ENCODE measurements at places on chromosomes 7 and 10.
A peak's percentile ranks its signal among the peaks of the same experiment; 100 is the strongest.

DNA sequence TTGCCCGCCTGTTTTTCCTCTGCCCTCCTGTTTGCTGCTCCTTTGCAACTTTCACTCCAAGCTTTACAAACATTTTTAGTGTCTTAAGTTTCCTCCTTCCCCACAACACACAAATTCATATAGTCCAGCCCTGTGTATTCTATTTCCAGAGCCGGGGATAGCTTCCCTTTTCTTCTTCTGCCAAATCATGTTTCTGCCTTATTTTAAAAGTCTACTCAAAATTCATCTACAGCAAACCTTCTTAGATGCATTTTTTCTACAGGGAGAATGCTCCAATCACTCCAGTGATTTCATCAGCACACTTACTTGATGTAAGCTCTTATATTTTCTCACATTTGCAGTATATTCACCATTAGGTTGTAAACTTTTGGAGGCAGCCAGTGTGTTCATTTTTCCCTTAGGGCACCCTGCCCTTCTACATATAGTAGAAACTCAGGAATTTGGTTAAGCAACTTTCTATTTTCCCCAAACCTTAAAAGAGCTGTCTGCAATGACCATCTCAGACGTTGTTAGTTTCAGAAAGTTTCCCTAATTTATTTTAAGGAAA lies 12.4 kb upstream of the ACTA2 start:
- no peak for DNase-seq

GRCh38 chr7:24979470-24979862 lies 512 bp downstream of the OSBPL3 start:
- DNase-seq: no peak

GRCh38 chr10:114022766-114023597 lies 20.7 kb upstream of the ADRB1 start:
- no peak for DNase-seq

- no peak for DNase-seq
Observed at GRCh38 chr10:61832866-61833481, 68.5 kb upstream of the ARID5B start.

DNA sequence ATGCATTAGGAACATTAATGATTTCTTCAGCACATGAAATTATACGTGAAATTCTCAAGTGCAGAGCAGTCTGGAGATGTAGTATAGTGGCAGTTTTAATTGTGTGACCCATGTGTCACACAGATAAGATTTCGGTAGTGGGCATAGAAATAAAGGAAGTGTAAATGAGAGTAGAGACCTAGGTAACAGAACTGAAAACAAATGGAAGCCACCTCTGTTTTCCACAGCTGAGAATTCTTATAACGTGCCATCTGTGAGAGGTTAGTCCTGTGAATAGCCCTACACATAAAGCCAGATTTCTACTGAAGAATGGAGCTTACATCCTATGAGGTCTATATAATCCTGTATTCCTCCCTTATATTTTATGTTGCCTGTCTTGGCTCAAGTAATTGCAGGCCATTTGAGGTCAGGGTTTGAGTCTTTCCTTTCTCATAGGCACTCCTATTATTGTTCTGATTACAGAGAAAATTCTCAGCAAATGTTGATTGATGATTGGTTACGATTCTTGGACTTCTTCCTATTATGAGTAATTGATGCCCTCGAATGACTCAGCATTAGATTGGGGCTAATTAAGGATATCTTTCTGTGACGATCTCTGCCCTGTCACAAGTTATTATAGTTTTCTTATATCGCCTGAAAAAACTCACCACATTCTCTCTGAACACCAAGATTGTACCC lies 258.2 kb downstream of the KIF20B start:
- DNase-seq: no peak

GRCh38 chr7:3540456-3541220 lies 239.6 kb downstream of the SDK1 start:
- no peak for DNase-seq

DNA sequence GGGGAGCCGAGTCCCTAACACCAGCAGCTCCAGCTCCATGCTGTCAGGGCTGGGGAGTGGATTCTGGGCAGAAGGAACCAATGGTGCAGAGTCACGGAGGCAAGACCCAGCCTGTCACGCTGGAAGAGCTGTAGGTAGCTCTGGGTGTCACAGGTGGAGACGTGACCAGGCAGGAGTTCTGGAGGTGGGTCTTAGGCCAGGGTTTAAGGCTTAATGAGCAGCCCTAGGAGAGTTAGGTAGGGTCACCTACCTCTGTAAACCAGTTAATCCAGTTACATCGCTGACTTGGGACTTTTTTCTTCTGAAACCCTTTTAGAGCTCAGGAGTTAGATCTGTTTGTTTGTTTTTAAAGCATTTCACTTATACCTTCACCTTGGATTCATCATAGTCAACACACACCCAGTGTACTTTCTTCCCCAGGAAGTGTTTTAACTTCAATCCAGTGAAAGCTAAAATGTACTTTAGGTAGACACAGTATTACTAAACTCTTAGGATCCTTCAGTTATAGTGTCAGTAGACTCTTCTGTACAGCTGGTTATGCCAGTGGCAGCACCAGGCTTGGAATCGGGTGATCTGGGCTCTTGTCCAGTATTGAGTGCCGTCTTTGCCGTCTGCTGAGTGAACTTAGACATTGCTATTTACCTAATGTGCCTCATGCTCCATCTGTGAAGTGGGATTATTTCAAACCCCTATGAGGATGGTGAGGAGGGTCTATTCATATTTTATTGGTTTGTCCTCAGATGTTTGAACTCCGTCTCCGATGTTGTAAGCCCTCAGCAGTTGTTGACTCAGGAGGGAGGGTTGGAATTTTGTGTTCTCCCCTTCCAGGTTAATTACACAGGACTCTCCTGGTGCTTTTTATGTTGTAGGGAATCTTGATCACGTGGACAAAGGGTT lies 31.0 kb downstream of the TACR2 start:
- DNase-seq: no peak

- peak; percentile 95 for DNase-seq
Observed at GRCh38 chr7:37354656-37355131, 94.0 kb downstream of the ELMO1 start.

- no peak for DNase-seq
Observed at GRCh38 chr10:24771943-24772694, 48.4 kb upstream of the ARHGAP21 start.

- DNase-seq: no peak
Observed at GRCh38 chr10:80184291-80184690, 21.0 kb downstream of the ANXA11 start.

GRCh38 chr10:31317652-31318381 lies 1.2 kb upstream of the ZEB1 start:
- no peak for DNase-seq

DNA sequence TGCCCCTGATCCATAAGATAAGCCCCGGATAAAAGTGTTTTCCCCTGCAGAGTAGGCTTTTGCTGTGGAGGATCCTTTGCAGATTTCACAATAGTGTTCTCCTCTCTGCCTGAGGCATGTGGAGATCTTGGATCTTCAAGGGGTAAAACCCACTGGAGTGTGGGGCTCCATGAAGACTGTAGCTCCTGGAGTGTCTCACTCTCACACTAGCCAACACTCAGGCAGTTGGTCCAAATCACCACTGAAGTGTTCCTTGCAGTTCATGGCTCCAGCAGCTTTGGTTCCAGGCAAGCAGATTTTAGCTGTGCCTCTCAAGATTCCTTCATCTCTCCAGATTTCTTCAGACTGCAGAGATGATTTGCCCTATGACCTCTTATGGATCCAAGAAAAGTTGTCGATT lies 665.3 kb downstream of the TNS3 start:
- no peak for DNase-seq

GRCh38 chr7:83267141-83267631 lies 104.5 kb upstream of the PCLO start:
- no peak for DNase-seq

DNA sequence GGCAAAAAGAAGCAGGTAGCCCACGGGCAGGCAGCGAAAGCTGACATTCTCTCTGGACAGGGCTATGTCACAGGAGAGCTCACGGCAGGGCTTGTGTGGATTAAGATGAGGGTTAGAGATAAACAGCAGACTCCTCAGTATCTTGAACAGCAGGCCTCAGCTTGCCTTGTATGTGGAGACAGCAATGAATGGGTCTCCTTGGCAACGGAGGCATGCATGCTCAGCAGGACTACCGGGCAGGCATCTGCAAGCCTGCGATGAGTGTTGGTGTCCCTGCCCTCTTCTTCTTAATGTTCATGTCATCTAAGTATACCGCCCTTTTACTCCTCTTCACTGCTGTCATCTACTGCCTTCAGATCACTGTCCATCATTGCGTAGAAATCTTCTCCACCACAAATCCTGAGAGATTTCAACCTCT lies 81.9 kb upstream of the C1GALT1 start:
- no peak for DNase-seq

- no peak for DNase-seq
Observed at GRCh38 chr10:70715853-70716795, 43.8 kb downstream of the ADAMTS14 start.

- DNase-seq: no peak
Observed at GRCh38 chr7:44067064-44067951, 1.9 kb upstream of the PGAM2 start.

GRCh38 chr7:47451851-47452205 lies 130.1 kb downstream of the TNS3 start:
- DNase-seq: no peak

- no peak for DNase-seq
Observed at GRCh38 chr7:108030516-108030915, 27.6 kb upstream of the LAMB1 start.

- DNase-seq: no peak
Observed at GRCh38 chr10:22372917-22373316, 27.6 kb downstream of the SPAG6 start.

- DNase-seq: no peak
Observed at GRCh38 chr10:79403441-79404230, 41.8 kb downstream of the ZCCHC24 start.

- no peak for DNase-seq
Observed at GRCh38 chr7:2024567-2024918, 208.2 kb downstream of the MAD1L1 start.

GRCh38 chr10:1569208-1569607 lies 168.1 kb downstream of the ADARB2 start:
- no peak for DNase-seq

- no peak for DNase-seq
Observed at GRCh38 chr7:137978464-137979237, 23.2 kb downstream of the CREB3L2 start.

DNA sequence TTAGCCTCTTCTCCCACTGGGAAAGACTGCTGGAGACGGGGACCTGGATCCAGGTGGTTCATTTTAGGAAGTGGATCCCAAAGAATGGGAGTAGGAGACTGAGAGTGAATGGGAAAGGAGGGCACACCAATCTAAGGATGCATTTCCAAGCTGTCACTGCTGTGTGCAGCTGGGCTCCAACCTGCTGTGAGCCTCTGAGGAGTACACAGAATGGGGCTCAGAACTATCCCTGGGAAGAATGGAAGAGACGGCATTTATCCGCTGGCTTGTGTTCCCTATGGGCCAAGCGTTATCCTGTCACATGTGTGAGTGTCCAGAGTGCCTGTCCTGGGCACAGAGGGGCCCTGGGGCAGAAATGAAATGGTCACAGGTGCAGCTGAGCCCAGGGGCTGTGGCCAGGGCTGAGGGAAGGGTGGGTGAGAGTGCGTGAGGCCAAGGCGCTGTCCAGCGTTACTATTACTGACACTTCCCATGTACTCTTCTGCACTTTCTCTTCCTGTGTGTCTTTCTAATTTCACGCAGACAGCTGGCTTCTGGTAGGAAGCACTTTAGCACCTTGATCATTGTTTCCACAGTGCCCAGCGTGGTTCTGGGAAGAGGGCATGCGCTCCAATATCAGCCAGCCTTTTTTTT lies 35.4 kb upstream of the PODXL start:
- no peak for DNase-seq

GRCh38 chr7:104652434-104652833 lies 324.0 kb downstream of the LHFPL3 start:
- no peak for DNase-seq

DNA sequence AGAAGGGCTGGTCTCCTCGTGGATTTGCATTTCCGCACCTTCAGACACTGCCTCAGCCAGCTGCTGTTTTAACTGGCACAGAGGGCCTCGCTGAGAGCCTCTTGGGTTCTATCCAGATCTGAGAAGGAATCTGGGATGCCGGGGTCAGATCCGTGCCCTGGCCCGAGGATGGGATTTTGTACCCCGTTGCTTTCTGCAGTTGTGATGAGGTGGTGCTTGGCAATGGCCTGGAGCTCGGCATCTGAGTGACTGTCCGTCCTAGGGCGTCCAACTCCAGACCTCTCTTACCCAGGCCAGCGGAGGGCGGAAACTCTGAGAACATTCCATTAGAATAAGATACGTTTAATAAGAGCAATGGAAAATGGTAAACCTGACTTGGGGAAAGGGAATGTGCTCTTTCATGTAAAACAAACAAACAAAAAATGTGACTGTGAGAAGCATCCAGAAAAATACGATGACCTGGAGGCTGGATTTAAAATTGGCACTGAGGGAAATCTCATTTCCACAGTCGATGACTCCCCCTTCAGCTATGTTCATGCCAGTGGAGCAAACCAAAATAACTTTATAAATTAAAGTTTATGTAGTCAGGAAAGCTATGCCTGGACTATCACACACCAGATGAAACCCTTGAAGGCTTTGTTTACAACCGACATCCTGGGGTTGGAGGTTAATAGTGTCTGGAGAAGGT lies 39.6 kb downstream of the GRK5 start:
- no peak for DNase-seq

DNA sequence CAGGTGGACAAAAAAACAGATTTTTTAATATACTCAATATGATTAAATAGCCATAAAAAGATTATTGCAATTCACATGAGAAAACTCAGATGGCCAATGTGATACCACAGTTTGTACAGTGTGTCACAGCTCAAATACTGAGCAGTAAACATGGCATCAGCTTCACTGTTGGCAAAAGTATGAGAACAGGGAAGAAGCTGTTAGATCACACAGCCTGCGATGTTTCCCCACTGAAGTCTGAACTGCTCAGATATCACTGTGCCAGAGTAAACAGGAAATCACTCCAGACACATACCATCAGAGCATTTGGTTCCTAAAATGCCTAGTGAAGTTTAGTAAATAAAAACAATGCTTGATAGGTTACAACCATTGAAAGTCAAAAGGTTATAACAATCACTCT lies 347.8 kb downstream of the ETV1 start:
- DNase-seq: no peak

- DNase-seq: no peak
Observed at GRCh38 chr7:80150611-80151273, 16.1 kb downstream of the GNAI1 start.

DNA sequence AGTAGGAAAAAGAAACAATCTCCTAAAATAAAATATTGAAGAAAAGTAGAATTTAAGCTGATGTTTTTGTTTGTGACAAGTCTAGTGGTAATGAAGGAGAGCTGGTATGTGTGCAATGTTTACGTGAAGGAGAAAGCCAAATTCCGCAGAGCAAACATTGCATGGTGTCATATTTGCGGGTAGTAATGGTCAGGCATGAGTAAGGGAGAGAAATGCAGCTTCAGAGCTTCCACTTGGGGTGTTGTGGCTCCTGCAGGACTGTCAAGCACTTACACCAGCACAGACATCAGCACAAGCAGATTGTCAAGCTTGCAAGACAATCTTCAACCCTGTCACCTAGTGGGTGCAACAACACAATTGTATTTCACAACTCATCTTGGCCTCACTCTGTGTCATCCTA lies 136.5 kb upstream of the ETV1 start:
- DNase-seq: no peak

GRCh38 chr7:22801912-22802311 lies 20.7 kb downstream of the TOMM7 start:
- DNase-seq: no peak

Data from vagina (tissue), 2 donors.